ENCODE measurements at places on chromosomes 13 and 19.

DNA sequence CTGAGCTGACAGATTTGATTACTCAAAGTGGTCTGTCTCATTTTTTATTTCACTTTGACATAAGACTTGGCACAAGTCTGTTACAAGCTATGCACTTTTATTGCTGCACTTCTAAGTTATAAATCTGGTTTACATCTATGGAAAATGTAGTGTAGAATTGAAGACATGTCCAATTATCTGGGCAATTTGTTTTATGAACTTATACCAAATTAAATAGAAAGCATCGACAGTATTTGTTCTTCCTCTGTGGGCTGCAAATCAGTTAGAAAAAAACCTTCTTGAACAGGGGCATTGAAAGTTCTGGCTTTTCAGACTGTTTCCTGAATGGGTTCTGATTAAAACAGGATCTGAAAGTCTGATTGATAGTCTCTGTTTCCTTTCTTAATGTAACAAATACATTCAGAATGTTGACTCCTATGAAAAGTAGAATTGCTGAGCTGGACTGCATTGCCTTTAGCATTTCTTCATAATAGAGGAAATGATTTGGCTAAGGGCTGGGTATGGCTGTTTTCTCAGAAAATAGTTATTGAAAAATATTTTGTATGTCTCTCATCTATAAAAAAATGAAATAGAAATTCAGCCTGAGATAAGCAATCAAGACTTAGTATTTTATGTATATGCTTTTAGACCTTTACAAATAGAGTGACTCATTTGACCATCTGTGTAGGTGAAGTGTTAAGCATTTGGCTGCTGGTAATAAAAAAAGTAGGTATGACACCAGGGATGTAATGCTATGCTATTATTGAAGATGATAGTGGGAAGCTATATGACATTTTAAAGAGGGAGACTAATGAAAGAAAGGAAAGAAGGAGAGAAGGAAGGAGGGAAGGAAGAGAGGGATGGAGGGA is 210.9 kb upstream of the SPRY2 start:
- no peak for DNase-seq

- no peak for DNase-seq
These were observed 302.8 kb downstream of the EFNB2 start for GRCh38 chr13:106232681-106233080.

DNA sequence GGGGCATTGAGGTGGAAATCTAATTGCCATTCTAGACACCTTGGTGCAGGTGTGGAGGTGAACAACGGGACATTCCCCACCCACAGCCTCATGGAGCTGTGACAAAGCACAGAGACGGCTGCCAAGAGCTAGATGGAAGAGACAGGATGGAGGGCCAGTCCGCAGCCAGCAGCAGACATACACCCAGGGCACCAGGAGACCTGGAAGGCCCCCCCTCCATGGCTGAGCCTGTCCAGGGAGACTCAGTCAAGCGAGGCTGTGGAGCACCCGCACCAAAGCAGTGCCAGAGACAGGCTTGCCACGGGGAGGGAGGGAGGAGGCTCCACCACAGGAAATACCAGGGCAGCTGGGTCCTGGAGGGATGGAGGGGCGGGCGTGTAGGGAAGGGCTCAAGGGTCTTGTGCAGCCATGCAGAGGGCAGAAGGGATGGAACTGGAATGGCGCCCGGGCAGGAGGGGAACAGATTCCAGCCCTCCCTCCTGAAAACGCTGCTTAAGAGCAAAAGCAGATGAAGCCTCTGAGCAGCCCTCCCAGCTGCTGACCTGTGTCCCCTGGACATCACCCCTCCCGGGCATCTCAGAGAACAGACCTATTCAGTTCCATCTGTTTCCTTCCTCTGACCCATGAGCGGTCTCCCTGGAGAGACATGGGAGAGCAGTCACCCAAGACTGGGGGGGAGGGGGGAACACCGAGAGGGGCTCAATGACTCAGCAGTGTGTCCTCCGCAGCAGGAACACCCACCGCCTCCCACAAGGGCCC is 14.4 kb downstream of the EPS15L1 start:
- DNase-seq, result no peak

DNA sequence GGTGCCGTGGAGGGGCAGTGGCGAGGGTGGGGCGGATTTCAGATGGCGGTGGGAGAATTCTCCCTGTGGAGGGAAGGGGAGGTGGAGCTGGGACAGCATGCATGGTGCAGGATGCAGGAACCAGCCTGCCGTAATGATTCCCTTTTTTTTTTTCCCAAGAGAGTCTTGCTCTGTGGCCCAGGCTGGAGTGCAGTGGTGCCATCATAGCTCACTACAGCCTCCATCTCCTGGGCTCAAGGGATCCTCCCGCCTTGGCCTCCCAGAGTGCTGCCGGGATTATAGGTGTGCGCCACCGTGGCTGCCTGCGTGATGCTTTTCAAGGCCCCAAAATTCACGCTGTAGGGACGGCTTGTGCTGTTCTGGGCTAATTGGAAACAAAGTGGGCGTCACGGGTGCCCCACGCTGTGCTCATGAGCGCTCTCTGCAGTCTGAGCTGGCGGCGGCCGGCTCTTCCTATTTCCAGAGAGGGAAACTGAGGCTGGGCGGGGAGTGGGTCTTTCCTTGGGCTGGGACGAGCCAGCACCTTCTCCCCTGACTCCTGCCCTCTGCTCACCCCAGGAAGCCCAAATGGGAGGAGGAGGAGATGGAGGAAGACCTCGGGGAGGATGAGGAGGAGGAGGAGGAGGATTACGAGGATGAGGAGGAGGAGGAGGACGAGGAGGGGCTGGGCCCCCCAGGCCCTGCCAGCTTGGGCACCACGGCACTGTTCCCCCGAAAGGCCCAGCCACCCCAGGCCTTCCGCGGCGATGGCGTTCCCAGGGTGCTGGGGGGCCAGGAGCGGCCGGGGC is 6.2 kb downstream of the ARID3A start:
- no peak for DNase-seq

DNA sequence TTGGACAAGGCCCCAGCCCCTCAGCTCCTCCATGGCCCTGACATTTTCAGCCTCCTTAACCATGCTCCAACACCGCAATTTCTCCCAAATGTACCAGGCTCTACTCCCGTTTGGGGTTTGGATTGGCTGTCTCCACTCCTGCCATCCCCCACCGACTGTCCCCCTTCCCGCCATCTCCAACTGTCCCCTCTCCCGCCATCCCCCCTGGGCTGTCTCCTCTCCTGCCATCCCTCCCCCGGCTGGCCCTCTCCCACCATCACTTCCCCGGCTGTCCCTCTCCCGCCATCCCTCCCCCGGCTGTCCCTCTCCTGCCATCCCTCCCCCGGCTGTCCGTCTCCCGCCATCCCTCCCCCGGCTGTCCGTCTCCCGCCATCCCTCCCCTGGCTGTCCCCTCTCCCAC is 5.4 kb downstream of the BCAT2 start:
- no peak for DNase-seq

- DNase-seq, result peak; percentile 70
These were observed at the start of gene ZNF626 for GRCh38 chr19:20661150-20661819. ZNF626 (minus strand) TSS chr19:20661571; CDS start chr19:20661446, 125 bp downstream.

- no peak for DNase-seq
These were observed 875.4 kb downstream of the SLITRK6 start for GRCh38 chr13:84923831-84924230.

GRCh38 chr13:113022391-113022744 is 53.4 kb downstream of the MCF2L start:
- DNase-seq, result no peak

DNA sequence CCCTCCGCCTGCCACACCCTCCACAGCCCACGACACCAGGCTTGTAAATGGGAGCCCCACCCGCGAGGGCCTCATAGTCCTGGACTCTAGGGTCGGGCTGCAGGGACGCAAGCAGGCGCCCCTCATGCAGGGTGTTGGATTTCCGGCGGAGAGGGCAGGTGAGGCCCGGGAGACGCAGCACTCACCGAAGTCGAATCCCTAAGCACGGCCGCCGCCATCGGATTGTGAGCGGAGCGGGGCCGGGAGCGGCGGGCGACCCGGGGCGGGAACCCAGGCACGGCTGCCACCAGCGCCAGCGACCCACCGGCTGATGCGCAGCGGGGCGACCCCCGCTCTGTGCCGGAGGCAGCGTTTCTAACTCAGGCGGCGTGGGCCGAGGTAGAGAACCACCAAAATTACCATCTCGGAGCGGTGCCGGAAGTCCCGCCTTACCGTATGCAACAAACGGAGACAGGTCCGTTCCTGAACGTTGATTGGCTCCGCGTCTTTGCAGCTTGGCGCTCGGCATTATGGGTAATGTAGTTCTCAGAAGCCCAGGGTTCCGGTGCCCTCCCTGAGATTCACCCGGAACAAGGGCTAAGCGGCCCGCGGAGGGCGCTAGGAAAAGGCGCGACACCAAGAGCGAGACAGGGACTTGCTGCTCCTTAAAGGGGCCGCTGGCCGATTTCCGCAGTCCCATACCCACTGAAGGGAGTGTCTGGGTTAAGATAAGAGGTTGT is at the start of gene ZNF416:
Gene ZNF416 (minus strand): TSS at position 425 of the 719 bp plus-strand sequence. CDS start 207 bp downstream, at position 218.
- DNase-seq, result peak; percentile 96

DNA sequence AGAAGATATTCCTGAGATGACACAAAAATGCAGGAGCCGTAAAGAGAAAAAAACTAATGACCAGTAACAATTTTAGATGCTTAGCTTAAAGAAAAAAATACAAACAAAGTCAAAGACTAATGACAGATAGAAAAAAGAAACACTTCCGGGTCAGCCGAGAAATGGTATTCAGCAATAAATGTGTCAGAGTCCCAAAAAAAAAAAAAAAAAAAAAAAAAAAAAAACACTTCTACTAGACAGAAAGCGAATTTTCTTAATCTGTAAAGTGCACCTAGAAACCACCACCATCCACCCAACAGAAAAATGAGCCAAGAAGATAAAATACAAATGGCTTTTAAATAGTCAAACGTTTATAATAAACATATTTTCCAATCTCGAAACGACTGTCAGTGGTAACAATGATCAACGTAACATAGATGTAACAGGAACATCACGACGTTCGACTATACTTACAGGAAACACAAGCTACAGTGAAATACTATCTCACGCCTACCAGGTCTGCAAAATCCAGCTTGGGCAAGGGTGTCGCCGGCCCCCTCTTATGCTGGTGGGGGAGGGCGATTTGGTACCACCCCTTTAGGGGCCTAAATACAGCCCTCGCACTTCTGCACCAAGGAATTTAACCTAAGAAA is 10.6 kb downstream of the ABHD17A start:
- DNase-seq, result no peak

- no peak for DNase-seq
These were observed 43.1 kb upstream of the ZNF681 start for GRCh38 chr19:23801803-23802202.

DNA sequence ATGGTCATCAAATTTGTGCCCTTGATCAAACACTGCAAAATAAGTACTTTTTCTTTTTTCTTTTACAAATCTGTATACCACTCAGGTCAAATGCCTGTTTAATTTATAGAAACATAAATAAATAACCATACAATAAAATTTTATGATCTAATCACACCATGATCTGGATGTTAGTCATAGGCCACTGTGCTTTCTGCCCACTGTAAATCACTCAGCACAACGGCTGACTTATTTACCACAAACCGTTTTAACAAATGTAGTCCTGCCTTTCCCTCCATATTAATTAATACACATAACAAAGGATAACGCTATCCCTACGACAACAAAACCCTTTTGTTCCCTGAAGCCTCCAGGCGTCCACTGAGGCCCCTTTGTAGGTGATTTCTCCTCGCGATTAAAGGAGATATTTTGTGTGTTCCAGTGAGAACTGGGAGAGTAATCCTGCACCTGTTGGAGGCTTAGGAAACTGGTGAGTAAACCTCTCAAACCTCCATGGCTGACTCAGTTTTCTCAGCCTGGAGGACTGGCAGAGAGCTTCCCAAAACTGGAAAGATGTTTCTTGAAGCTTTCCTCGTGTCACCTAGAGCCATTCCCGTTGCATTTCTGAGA is 477.1 kb upstream of the SGCG start:
- DNase-seq, result no peak

DNA sequence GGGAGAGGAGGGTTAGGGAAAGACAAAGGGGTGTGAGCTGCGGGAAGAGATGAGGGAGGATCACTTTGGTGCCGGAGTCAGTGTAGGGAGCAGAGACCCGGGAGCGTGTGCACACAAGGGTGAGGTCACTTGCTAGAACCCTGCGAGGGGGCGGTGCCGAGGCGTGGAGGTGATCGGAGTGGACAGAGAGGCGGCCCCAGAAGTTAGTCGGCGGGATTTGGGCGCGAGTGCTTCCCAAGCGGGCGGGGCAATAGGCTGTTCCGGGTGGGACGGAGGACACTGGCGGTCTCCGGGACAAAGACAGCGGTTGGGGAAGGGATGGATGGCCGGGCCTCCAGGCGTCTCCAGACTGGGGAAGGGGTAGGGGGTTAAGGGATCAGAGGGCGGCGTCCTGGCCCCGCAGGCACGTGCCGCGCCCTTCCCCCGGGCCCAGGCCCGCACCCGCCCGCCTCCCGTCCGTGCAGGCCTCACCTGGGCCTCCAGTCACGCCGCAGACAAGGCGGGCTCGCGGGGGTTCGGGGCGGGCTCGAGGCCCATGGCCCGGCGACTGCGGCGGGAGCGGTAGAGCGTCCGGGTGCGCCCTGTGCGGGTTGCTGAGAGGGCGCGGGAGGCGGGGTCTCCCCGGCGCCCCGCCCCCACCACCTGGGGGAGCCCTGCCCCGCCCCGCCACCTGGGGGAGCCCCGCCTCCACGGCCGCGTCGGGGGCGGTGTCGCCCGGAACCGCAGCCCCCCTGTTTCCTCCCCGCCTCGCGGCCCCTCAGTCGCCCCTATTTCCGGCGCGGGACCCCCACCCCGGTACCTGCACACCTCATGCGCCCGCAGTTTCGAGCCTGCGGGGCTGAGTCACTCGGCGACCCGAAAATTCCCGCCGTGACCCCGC is at the start of gene LPAR2:
Gene LPAR2 (minus strand): TSS at position 600 of the 880 bp plus-strand sequence. CDS start 945 bp downstream, outside the sequence.
- no peak for DNase-seq

GRCh38 chr13:83880275-83881139 is 1.8 kb downstream of the SLITRK1 start:
- no peak for DNase-seq

GRCh38 chr19:47152205-47152604 is 21.6 kb downstream of the SAE1 start:
- no peak for DNase-seq

DNA sequence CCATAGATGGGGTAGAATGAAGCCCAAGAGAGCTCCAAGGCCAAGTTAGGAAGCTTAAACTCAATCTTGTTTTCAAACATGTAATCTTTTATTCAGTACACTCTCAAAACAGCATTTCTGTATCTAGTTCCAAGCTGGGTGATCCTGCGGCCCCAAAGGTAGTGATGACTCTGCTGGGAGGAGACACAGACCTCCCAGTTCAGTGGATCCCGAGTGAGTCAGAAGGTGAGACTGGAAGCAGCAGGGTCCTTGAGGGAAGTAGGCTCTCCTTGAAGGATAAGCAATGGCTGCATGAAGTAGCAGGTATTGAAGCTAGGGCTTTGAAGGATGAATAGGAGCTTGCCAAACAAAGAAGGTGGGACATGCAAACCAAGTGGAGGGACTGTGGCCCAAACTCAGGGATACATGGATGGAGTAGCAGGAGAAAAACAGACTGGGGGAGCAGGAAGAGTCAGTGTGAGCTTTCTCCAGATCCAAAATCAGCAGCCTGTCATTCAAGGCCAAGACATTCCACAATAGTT is 9.6 kb downstream of the TINCR start:
- no peak for DNase-seq

GRCh38 chr19:50252111-50252886 is 48.9 kb downstream of the MYH14 start:
- no peak for DNase-seq

Measured in NCI-H1436 treated with DMSO at 0.1 percent for 48 hours (cell line).